Kidney epithelial cell (primary cell): ENCODE measurements at places on chromosomes 12 and 14. TPM values are rescaled to one million over a fixed set of nuclear protein-coding genes. Genes with fewer than 3 reads are reported as not detected.

The RPS29 gene
- 11,881 and 16,427 TPM in 2 replicates for total RNA-seq

The C14orf180 gene
- not detected in 2 replicates for total RNA-seq

The HCAR2 gene
- not detected in 2 replicates for total RNA-seq

The KRT2 gene
- total RNA-seq, result not detected in 2 replicates

The KIF21A gene
- 17.8 and 19.9 TPM in 2 replicates for total RNA-seq

The CHURC1 gene
- total RNA-seq, result 35.3 and 56.8 TPM in 2 replicates

DNA sequence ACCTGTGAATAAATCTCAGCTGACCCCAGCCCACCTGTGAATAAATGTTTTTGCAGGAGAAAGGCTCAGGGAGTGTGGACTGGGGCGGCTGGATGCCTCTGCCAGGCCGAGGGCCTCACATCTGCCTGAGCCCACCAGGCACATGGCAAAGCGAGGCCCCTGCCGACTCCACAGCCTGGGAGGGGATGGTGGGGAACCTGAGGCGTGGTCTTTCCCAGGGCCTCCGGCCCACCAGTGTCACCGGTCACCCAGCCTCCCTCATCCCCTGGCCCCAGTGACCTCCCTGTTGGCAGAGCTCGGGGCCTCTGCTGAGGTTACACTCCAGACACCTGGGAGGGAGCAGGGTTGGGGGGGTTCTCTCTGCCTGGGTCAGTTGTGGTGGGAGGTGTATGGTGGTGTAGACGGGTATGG is 8.2 kb downstream of the NOC4L start:
- DNase-seq, result no peak

- no peak for DNase-seq
Measured at GRCh38 chr12:51921017-51921725, 13.9 kb downstream of the ACVRL1 start.

DNA sequence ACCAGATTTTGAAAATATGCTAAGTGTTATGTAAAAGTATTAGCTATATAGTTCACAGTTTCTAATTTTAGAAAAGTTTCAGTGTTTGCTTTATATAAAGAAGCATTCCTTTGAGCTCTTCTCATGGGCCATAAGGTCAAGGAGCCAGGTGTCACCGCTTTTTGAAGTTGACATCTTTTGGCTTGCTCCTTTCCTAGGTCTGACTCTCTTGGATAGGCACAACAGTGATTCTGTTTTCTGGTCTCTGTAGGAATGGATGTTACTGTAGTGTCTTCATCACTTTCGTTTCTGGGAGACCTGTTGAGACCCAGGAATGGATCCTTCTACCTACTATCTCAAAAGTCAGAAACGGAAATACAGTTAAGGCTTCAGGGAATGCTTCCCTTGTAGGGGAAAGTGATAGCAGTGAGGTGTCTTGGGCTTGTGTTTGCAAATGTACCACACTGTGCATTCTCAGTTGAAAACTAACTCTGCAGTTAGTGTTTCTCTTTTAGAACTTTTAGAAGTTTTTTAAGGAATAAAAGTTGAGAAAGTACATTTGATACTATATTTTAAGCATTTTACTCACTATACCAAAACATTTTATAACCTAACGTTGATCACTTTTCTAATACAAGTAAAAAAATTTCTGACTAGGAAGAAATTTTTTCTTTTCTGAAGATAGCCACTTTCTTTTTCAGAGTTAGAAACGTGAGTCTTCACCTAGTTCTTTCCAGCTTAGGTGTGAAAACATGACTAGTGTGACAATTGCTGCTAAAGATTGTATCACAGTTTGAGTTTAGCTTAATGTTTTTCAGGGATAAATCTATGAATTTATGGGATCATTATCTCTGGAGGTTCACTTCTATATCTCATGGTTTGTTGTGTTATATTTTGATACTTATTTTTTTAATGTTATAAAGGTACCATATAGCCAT is 20.8 kb downstream of the VRK1 start:
- DNase-seq, result no peak

- no peak for DNase-seq
Measured at GRCh38 chr12:78799649-78800048, 64.9 kb upstream of the SYT1 start.
